Stimulated activated CD4-positive, alpha-beta T cell treated with anti-CD3 and anti-CD28 coated beads, Interleukin-12 subunit alpha, Interleukin-12 subunit beta, amount 100 ng/mL, for 48 hours (primary cell): ENCODE measurements at places on chromosomes 6 and 20.

- no peak for DNase-seq
Measured at GRCh38 chr6:159252955-159253508, 83.8 kb downstream of the FNDC1 start.

GRCh38 chr6:32982702-32983492 lies 14.5 kb downstream of the BRD2 start:
- no peak for DNase-seq

DNA sequence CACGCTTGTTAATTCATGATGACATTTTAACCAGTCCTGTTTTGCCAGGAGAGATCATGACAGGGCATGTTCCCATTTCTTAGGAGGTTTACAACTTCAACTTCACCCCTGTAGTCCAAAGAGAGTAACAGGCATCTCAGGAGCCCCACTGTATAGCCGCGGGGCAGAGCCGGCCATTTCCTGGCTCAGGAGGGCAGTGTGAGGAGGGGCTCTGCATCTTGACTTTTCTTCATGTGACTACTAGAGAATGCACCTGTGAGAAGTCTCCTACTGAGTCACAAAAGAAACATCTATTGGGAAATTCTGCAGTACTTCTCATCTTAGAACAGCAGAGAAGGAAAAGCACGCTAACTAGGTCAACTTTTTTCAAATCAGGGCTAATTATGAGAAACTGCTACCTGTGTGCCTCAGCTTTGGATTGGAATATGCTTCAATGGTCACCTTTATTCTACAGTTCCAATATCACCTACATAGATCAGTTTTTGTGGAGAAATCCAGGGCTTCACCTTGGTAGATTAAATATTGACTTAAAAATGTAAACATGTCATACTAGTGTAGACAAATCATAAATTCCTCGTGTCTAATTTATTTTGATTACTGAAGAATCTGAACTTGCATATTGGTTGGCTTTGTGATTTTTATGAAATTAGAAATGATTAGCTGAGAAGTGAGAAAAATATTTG lies 28.6 kb upstream of the SIM1 start:
- no peak for DNase-seq

DNA sequence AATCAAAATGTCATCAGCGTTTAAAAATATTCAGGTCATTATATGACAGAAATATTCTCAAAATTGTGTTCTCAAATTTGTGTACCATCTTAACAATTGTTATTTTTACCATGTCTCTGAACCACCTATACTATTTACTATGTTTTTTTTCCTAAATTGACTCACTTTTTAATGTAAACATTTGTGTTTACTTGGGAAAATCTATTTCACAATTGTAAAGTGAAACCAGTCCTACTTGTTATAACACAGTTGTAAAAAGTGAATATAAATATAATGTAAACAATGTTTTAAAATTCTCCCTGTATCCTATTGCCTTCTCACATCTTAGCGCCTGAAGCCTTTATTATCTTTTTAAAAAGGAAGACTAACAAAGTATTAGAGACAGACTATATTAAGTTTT lies 83.5 kb downstream of the ADGRG6 start:
- DNase-seq = no peak

GRCh38 chr6:161100072-161100471 lies 108.5 kb downstream of the MAP3K4 start:
- no peak for DNase-seq

DNA sequence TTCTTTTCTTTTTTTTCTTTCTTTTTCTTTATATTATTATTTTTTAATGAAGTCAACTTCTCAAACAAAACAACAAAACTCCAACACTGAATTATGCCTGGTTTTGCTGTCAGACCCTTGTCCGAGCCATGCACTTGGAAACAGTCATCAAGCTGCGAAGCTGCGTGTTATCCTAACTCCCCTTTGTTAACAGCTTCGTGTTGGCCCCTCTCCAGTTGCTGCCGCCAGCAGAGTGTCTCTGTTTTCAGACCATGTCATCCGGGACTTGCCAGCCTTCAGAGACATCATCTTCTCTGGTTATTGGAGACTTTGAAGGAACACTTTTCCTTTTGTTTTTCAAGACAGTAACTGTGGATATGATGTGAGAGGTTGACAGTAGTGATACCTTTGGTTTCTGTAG lies 83.1 kb downstream of the TRMT11 start:
- DNase-seq = no peak

DNA sequence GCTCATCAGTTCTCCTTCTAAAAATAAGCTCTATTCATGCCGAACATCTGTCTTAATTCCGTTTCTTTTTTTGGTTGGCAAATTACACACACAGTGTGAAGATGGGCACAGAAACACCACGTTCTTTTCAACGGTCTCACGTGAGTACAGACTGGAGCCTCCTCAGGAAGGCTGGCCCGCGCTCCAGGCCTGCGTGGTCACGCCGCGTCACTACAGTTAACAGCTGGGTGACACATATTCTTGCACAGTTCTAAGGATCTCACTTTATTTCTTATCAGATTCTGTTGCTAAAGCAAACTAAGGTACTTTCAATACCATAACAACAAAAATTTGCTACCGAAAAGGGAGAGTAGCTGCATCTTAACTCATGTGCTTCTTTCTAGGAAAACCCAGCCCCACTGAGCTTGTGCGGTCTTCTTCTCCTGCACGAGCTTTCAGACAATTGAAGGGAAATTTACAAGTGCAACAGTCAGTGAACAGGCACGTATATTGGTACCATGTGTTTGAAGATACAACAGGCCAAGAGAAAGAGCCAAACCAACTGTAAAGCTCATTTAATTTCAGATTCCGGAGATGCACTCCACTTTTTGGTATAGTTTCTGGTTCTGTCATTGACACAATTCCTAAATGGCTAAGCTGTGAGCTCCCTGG lies 55.6 kb upstream of the MPC1 start:
- no peak for DNase-seq
